Fibroblast of lung (primary cell): ENCODE measurements at places on chromosomes 7 and 10. TPM values are rescaled to one million over a fixed set of nuclear protein-coding genes. Genes with fewer than 3 reads are reported as not detected.
A peak's percentile ranks its signal among the peaks of the same experiment; 100 is the strongest.

DNA sequence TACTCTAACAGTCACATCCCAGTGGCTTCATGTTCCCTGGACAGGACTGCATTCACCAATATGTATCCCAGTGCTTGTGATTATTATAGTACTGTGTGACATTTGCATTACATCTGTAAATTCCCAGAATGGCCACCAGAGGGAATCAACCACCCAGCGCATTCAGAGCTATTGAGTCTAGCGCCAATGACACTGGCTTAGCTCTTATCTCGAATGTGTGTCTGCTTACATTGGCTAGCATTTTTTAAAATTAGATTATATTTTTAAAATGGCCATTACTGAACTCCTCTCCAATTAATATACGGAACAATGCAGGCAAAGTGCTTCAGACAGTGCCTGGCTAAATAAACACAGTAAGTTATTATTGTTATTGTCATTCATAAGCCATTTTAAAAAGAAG, 36.3 kb downstream of the TRIL start:
- no peaks in the 10 kb centered on the region for H3K36me3 ChIP-seq
- no peaks in the 10 kb centered on the region for H3K27me3 ChIP-seq
- H3K4me1 ChIP-seq, result no peaks in the 10 kb centered on the region
- no peak overlapping the region for H3K27ac ChIP-seq
- H3K4me3 ChIP-seq, result no peak overlapping the region

Gene CPA5
- not detected in 2 replicates for total RNA-seq

GRCh38 chr10:35328404-35329037, 7.8 kb upstream of the CCNY start:
- peak; percentile 60 for DNase-seq
- no peaks in the 10 kb centered on the region for H3K27me3 ChIP-seq
- H3K4me3 ChIP-seq, result no peak overlapping the region
- no peaks in the 10 kb centered on the region for H3K36me3 ChIP-seq
- peaks cover 9% of the 10 kb centered on the region for H3K4me1 ChIP-seq

DNA sequence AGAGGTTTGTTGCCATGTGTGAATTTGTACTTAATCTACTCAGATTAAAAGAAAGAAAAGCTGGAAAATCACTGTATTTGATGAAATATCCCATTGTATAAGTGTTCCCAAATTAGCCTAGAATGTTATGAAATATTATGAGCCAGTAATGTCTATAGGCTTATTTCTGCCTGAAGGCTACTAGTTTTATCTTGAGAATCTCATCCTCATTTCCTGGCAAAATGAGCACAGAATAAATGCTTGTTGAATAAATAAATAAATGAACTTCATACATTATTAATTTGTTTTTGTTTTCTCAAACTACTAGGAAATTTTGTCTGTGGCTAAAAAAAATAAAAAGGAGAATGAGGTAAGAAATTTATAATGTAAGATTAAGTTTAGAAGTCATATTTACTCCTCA, 25.5 kb downstream of the HELLS start:
- H3K4me3 ChIP-seq, result no peak overlapping the region
- peaks cover 1% of the 10 kb centered on the region for H3K36me3 ChIP-seq
- no peaks in the 10 kb centered on the region for H3K27me3 ChIP-seq
- no peak overlapping the region for H3K27ac ChIP-seq
- H3K4me1 ChIP-seq, result no peaks in the 10 kb centered on the region

GRCh38 chr7:103119791-103120291, 29.1 kb downstream of the NAPEPLD start:
- H3K27ac ChIP-seq, result no peak overlapping the region
- H3K36me3 ChIP-seq, result no peaks in the 10 kb centered on the region
- DNase-seq, result no peak
- no peaks in the 10 kb centered on the region for H3K4me1 ChIP-seq
- no peaks in the 10 kb centered on the region for H3K27me3 ChIP-seq

Gene CCL24
- not detected in 2 replicates for total RNA-seq
